ENCODE measurements at places on chromosomes 5 and 9.

DNA sequence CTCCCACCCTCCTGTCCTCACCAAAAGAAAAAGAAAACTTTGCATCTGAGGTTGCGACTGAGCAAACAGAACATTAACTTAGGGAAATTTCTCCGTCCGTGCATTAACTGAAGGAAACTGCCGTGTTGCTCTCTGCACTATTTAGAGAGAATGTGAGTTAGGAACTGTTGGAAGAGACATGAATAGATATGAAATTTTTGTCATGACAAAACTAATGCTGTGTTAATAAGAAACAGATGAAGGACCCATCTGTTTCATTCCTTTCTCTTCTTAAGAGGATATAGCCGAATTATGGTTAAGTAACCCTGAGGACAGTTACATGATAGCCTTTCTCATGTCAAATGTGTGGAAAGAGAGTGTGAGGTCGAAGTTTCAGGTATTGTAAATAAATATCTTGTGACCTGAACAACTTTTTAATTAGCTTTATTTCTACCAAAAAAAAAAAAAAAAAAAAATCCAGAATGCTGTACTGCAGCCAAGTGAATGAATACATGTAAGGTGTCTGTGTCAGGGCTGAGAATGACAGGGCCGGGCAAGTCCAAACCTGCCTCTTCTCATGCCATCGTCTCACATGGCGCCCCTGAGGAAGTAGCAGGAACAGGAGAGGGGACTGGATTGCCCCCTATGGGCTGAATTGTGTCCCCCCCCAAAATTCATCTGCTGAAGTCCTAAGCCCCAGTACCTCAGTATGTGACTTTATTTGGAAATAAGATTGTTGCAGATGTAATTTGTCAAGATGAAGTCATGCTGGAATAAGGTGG, 35.6 kb upstream of the ANKRD33B start:
- DNase-seq: no peak

DNA sequence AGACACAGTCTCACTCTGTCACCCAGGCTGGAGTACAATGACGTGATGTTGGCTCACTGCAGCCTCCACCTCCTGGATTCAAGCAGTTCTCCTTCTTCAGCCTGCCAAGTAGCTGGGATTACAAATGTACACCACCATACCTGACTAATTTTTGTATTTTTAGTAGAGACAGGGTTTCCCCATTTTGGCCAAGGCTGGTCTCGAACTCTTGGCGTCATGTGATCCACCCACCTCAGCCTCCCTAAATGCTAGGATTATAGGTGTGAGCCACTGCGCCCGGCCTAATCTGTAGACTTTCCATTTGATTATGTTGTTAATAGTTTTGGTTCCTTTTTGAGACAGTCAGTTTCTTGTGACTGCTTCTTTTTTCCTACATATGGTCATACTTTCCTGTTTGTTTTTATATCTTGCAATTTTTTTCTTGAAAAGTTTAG, 31.0 kb downstream of the MTREX start:
- peak; percentile 58 for DNase-seq

- DNase-seq: no peak
These were observed 3.3 kb upstream of the SNX18 start for GRCh38 chr5:54514291-54514690.

GRCh38 chr9:15421990-15422371, 695 bp upstream of the SNAPC3 start:
- no peak for DNase-seq

GRCh38 chr9:81955625-81956024, 12.3 kb downstream of the SPATA31D3 start:
- no peak for DNase-seq

DNA sequence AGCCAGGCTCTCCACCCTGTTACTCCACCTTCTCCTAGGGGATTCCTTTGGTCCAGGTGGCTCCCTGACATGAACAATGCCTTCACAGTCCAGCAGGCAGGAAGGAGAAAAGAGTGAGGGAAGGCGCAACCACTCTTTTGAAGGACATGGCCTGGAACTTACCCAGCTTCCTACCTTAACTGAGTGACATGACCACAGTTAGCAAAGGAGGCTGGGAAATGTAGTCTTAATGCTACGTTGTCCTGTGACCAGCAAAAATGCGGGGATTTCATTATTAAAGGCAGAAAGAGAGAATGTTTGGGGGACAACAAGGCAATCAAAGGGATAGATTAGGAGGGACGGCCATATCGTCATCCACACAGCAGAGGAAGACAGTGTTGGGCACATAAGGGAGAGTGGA, 100.3 kb upstream of the ERCC6L2 start:
- DNase-seq: no peak

- no peak for DNase-seq
These were observed 566.9 kb upstream of the RGMB start for GRCh38 chr5:98206566-98206965.

GRCh38 chr9:31597977-31598376, 786.5 kb upstream of the ACO1 start:
- DNase-seq: no peak

- no peak for DNase-seq
These were observed 320.9 kb downstream of the IRX2 start for GRCh38 chr5:2430606-2431005.

DNA sequence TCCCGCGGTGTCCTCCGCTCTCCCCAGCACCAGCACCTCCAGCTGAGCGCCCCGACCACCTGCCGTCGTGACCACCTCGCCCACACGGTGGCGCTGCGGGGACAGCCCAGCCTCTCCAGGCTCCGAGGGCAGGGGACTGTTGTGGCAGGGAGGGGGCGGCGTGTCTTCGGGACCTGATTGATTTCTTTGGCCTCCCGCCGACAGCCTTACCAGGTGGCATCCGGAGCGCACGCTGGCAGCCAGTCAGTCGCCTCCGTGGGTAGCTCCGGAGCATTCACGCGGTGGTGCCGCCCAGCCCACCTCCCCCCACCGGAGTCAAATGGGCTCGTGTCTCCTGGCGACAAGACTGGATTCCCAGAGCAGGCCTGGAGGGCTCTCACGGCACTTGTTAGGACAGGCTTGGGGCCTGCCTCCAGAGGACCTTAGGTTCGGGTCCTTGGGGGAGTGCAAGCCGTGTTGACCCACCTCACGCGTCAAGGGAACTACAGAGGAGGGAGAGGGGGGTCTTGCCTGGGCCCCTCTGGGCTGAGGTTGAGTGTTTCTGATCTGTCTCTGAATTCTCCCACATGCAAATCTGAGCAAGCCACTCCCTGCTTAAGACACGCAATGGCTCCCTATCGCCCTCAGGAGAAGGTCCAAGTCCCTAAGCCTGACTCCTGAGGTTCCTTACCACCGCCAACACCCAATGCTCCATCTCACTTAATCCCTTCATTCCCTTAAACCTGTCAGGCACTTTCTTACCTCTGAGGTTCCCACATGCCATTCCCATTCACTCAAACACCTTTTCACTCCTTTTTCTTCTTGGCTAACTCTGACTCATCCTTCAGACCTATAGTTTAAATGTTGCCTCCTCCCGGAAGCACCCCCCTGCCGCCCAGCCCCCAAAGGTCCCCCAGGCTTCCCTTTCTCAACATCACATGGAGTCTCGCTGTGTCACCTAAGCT, 51.2 kb upstream of the GGTA1 start:
- DNase-seq: peak; percentile 86

DNA sequence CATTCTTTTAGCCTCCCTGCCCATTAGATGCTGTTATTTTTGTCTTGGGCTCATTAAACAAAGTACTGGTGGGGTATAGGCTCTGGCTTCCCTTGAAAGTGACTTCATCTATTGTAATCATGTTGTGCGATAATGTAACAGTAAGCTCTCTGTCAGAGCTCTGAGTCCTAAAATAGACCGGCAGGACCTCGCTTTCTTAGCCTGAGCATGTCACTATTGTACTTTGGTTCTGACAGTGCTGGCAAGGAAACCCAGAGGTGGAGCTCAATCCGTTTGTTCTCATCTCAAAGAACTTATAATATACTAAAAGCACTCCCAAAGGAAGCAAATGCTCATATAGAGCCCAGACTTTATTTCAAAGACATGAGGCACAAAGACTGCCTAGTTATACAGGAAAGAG, 339.1 kb upstream of the CCNH start:
- DNase-seq: no peak

Data from suppressor macrophage treated with lipopolysaccharide for 1 hour (primary cell).